Endothelial cell of umbilical vein (primary cell): ENCODE measurements at places on chromosomes 7 and 10. TPM values are rescaled to one million over a fixed set of nuclear protein-coding genes. Genes with fewer than 3 reads are reported as not detected.

GRCh38 chr7:126411821-126412383 lies 840.8 kb downstream of the GRM8 start:
- DNase-seq: no peak

- DNase-seq: peak; percentile 91
Observed at GRCh38 chr10:63699785-63700613, 178.8 kb downstream of the REEP3 start.

- no peak for DNase-seq
Observed at GRCh38 chr7:113256883-113257531, 138.7 kb upstream of the SMIM30 start.

DNA sequence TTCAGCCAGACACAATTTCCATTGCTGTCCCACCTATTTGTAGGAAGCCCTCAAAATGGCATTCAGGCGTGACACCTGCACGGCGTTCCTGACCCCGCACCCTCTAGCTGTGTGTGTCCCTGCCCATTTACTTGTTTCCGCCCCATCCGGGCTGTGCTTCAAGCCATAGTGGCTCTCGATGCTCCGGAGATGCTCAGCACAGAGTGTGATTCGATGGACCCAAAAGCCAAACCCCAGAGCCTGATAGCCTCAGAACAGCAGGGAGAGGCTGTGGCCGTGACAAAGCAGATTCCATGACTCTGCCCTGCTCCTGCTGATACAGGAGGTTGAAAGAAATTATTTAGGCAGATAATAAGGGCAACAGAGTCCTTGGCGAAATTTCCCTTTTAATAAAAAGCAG lies 13.4 kb downstream of the BUD31 start:
- DNase-seq: no peak

- DNase-seq: no peak
Observed at GRCh38 chr10:34205452-34205851, 609.6 kb downstream of the PARD3 start.

- DNase-seq: no peak
Observed at GRCh38 chr10:60573336-60573735, 183.7 kb upstream of the ANK3 start.

- DNase-seq: no peak
Observed at GRCh38 chr7:27647046-27647445, 15.6 kb downstream of the HIBADH start.

DNA sequence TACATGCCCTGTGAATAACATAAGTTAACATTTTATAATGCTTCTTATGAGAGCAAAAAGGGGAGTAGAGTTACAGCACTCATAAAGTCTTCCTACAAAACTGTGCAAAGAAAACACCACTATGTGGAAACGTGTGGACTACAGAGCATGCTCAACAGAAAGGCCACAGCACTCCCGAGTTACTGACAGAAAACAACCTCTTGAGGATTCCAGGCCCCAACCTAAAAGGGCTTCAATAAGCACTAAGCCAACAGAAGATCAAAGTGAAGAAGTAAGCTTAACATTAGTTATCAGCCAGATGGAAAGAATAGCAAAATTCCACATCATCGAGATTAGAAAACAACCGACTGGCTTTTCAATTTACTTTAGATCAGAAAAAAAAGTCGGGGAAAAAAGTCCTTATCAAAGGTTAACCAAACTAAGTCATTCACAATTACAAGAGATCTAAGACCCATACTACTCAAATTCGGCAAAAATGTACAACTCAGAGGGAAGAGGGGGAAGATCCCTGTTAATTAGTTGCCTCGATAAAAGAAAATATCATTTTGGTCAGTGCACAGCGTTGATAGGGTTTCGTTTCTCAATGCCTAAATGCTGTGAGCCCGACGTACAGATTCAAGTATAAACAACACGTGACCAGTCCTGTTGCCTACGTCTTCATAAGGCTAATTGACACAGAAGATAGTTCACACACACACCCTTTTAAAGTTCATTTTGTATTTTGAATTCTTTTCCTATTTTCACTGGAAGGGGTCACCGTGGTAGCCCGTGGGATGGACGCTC lies 1.4 kb downstream of the KBTBD2 start:
- peak; percentile 83 for DNase-seq

GRCh38 chr7:56007167-56007652 lies 42.8 kb downstream of the NIPSNAP2 start:
- DNase-seq: no peak

GRCh38 chr10:63498665-63499064 lies 22.5 kb upstream of the REEP3 start:
- no peak for DNase-seq

DNA sequence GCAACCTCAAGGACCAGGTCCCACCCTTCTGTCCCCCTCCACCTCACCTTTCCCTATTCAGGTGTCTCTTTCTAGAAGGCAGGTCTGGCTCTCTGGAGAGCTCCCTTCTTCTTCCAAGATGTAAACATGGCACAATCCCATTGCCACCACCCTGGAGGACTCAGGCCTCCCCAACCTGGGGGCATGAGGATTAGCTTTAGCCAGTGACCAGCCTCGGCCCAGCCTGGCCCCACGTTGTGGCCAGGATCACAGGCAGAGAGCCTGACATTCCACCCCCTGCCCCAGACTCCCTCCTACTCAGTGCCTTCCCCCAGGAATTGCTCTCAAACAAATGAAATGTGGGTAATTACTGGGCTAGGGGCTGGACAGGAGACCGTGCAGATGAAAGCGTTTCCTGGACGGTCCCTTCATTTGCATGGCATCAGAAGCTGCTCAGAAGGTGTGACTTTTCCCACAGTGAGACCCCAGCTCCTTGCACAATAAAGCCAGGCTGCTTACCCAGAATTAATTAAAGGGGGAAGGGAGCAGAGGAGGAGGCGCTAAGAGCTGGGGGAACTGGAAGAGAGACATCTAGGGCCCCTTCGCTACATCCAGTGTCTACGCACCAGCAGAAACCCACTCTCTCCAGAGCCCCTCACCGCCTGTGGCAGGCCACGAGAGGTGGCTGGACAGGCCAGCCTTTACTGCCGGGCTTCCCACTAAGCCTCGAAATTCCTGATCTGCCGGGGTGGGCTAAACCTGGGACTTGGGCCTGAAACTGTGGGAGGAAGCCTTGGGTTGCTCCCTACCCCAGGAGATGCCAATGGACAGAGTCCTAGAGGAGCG lies 7.7 kb downstream of the FGF8 start:
- no peak for DNase-seq

GRCh38 chr7:5231811-5232484 lies 41.9 kb downstream of the WIPI2 start:
- no peak for DNase-seq

GRCh38 chr7:108794466-108794865 lies 224.8 kb downstream of the DNAJB9 start:
- no peak for DNase-seq

GRCh38 chr7:4873071-4873944 lies 10.2 kb downstream of the RADIL start:
- no peak for DNase-seq

DNA sequence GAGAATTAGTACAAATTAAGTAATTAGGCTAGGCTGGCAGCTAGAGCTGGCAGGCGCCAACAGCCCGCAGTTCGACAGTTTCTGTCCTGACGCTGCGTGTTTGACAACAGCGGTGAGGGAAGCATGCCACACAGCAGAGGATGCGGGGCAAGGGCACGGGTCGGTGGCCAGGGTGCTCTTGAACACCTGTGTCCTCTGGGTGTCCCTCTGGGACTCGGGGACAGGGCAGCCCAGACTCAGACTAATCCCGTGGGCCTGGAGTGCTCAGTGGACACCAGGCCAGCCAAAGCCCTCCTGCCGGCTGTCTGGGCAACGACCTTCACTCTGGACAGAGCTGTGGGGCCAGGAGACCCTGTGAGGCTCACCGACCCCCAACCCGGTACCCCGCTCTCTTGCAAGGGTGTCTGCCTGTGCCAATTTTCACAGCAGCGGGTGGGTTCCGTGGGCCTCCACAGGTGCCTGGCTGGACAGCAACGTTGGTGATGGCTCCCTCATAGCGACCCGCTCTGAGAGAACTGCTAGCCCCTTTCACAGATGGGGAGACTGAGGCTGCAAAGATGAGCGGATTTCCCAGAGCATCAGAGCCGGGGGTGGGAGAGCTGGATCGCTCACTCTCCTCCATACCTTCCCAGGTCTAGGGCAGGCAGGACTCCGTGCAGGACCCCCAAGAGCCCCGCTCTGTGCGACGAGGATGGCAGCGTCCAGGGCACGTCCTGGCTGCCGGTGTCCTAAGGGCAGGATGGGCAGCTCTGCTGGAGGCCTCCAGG lies 48.5 kb downstream of the FOXL3 start:
- no peak for DNase-seq

GRCh38 chr10:93917821-93918220 lies 24.0 kb downstream of the SLC35G1 start:
- no peak for DNase-seq

DNA sequence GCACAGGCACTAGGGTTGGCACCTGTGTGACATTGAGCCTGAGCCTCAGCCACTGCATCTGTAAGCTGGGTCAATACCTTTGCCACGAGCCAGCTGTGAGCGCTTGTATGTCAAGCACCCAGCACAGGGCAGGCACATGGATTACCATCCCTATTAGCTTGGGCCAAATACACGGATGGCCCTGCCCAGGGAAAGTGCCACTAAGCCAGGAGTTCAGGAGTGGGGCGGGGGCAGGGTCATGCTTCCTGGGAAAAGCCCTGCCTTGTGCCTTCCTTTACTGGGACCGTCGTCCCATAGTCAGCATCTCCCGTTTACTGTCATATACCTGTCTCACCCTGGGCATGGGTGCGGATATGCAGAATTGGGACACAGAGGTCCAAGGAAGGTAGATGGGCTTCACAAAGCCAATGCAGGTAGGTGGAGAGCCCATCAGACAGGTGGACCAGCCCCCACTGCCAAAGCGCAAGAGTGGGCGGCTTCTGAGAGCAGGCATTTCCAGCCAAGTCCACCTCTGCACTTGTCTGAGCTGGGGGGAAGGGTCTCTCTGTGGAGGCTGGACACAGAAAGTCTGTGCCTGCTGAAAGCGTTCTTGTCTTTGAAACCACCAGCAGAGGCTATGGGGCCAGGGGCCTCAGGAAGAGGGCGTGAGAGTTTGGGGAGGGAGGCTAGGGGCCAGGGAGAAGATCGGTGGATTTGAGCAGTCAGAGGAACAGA lies 72.6 kb downstream of the VWA2 start:
- DNase-seq: no peak

- no peak for DNase-seq
Observed at GRCh38 chr7:42869131-42870020, 42.5 kb downstream of the C7orf25 start.

DNA sequence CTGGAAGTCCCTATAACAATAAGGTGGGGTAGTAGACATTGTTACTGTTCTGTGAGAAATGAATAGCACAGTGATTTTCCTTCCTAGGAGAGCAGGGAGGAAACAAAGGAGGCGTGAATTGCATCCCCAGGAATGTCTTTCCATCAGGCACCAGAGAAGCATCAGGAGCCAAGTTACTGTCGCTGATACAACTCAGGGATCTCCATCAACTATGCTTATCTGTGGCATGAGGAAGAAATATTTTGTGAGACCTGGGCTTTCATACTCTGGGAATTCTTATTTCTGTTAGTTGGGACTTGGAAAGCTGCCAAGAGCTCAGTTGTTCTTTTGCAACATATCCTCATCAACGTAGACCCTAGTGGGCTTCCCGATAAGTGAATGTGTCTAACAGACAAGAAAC lies 622.3 kb downstream of the SUGCT start:
- DNase-seq: no peak

DNA sequence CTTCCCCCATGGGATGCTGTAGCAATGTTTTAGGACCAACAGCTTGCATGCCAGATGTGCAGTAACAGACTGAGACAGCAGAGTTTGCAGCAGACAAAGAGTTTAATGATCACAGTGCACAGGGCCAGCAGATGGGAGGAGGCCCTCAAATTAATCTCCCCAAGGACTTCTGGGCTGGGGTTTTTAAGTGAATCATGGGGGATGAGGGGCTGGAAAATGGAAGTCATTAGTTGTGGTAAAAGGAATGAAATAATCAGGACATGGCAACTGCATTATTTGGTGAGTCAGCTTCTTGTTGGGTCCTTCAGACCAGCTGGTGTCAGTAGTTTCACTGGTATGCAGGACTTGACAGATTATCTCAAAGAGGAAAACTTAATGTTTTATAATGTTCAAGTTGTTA lies 12.6 kb upstream of the NRBF2 start:
- no peak for DNase-seq

- DNase-seq: no peak
Observed at GRCh38 chr10:77711683-77712049, 74.1 kb upstream of the KCNMA1 start.

DNA sequence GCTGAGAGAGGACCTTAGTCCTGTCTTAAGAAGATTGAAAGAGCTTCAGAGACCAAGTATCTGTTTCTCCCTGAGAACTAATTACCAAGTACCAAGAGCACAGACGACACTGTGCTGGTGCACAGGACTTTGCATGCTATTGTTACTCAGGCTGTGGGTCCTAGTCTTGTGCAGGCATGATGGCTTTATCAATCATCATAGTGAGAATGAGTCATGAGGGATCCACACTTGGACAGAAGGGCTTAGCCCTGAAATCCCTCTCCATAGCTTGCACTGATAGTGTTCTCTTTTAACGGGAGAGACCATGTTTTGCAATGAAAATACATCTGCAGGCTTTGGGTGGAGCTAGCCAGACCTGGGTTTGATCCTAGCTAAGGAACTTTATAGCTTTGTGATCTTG lies 93.3 kb downstream of the SORCS3 start:
- DNase-seq: no peak

ITGB1 gene
- 1,125 and 1,147 TPM in 2 replicates for total RNA-seq

SEMA3E gene
- total RNA-seq: not detected in 2 replicates

CDH23 gene
- not detected in 2 replicates for total RNA-seq

LIPF gene
- not detected in 2 replicates for total RNA-seq

ACBD7 gene
- 1.7 and 2.8 TPM in 2 replicates for total RNA-seq

MNX1 gene
- total RNA-seq: not detected in 2 replicates

HKDC1 gene
- 0.18 TPM in 1 of 2 replicates, not detected in the other for total RNA-seq
